ENCODE measurements at places on chromosomes 3 and 15.

DNA sequence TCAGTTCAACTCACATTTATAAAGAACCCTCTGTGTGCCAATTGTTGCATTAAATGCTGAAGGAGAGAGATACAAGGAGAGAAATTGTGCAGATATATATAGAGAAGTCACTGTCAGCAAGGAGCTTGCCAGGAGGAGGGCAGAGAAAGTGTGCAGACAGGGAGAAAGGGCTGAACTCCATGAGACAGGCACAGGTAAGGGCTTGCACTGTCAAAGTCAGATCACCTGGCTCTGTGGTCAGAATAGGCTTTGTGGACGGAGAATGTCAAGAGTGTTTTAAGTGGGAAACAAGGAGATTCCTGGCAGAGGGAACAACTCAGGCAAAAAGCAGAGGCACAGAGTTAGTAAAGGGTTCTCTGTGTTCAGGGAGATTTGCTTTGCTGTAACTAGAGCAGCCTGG is 303.0 kb upstream of the TPRG1 start:
- DNase-seq: no peak

GRCh38 chr3:37856381-37856780 is 5.3 kb upstream of the CTDSPL start:
- no peak for DNase-seq

DNA sequence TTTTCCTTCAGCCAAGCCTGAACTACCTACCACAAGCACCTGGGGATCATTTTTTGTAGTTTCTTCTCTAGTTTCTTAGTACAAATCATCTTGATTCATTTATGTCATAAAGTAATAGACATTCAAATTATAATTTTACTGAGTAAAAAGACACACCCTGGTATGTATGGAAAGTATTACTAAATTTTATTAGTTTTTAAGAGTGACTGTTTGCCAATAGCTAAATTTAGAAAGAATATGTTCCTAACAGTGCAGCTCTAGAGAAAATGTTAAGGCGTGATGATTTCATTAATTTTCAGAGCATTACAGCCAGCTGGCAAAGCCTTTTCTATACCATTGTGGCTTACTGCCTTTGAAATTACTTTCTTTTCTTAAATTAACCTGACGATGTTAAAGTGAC is 612.0 kb upstream of the KCNMB2 start:
- no peak for DNase-seq

GRCh38 chr3:183764847-183765731 is 60.3 kb downstream of the MAP6D1 start:
- peak; percentile 51 for DNase-seq

DNA sequence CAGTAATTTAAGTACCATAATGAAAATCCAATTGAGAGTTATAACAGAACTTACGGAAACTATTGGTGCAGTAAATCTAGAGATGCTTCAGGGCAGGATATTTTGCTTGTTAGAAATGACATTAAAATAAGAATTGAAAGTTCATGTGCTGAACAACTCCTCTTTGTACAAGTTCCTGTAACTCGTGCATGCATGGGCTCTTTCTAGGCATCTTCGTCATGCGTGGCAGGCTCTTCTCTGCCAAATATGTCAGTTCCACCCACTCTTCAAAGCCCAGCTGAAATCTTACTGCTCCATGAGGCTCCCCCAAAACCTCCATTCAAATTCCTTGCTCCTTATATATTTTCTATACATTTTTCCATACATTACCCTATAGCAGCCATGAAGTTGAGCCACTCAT is 48.7 kb downstream of the FBN1 start:
- no peak for DNase-seq

DNA sequence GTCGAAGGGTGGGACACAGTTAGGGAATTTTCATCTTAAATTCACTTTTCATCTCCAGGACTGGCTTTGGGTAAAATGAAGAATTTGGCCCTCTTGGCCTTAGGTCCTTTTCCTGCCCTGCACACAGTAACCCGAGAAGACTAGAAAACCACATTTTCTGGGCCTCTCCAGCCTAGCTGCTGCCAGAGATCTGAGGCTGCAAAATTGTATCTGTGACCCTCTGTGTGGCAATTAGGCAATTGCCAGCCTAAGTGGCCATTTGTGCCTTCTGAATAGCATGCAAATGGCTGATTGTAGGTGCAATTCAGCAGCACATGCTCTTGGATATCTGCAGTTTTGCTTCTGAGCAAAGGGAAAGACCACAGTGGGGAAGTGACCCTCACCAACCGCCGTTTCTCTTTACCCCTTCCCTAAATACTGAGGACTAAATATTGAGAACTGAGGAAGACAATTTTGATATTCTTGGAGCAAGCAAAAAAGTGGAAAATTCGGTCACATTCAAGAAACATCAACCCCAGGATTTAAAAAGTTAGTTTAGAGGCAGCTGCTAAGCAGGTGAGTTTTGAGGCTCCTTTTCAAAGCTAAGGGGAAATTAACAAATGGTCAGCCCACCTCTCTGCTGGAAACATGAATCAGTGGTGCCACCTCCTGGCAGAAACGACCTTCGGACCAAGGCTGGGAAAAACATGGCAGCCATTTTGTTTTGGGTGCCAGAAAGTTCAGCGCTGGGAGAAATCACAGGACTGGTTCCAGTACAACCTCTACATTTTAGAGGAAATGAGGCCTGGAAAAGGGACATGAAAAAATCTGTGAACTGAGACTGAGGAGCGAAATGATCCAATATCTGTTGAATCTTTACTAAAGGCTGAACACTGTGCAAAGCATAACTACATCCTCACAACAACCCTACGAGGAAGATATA is 56.6 kb upstream of the PRTG start:
- DNase-seq: no peak

- no peak for DNase-seq
Observed at GRCh38 chr3:123339302-123339701, 109.6 kb downstream of the ADCY5 start.

GRCh38 chr3:80239301-80239700 is 471.5 kb upstream of the ROBO1 start:
- no peak for DNase-seq

- no peak for DNase-seq
Observed at GRCh38 chr3:138835397-138835757, 649 bp upstream of the PIK3CB start.

DNA sequence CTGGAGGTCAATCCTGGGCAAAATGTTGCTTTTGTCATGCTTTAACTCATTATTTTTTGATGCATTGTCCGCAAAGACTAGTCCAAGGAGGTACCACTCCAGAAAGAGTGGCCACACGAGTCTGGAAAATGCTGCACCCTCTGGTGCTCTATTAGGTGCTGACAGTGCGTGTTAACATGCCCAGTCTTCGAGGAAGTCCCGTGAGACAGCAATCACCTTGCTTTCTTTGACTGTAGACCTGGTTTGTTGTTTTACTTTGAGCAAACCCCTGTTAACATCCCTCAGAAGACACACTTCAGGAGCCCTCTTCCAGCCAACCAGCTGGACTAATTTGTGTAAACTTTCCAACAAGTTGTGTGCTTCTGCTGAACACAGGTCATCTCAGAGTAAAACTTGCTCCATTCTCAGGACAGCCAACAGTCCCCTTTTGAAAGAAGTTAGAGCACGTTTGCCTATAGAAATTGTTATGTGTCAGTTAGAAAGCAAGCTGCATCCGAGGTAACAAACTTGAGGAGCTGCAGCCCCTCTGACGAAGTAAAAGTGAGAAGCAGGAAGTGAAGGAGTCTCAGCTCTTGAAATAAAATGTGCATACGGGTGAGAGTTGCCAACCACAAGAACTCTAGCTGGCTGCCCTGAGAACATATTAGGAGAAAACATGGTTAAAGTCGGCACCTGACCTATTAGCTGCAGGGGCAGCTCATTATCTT is 205.0 kb downstream of the LPP start:
- no peak for DNase-seq

DNA sequence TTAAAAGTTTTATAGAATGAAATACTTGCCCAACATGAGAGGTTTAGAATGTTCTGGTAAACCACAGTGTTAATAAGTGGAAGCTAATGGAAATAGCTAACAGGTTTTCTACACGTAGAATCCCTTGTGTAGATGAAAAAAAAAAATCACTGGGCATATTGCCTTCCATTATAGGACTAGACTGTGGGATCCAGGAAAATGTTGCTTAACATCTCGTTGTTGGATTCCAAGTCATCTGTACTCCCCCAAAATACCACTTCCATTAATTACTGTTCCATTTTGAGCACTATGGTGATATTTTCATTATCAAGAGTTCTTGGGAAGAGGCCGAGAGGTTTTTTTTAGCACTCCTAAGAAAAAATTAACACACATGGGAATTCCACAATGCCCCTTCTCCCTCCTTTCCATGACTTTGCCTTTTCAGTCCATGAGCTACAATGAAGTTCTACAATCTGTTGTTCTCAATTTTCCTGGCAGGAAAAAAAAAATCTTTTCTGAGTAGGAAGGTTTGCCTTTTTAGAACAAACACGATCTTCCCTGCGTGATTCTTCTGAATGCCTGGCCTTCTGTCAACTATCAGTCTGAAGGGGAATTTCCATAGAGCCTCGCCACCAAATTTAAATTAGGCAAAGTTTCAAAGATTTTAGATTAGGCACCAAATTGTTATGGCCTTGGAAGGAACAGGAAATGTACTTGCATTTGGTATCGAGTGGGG is 74.4 kb upstream of the CTDSPL start:
- no peak for DNase-seq

- DNase-seq: no peak
Observed at GRCh38 chr15:94965593-94965992, 734.2 kb downstream of the MCTP2 start.

DNA sequence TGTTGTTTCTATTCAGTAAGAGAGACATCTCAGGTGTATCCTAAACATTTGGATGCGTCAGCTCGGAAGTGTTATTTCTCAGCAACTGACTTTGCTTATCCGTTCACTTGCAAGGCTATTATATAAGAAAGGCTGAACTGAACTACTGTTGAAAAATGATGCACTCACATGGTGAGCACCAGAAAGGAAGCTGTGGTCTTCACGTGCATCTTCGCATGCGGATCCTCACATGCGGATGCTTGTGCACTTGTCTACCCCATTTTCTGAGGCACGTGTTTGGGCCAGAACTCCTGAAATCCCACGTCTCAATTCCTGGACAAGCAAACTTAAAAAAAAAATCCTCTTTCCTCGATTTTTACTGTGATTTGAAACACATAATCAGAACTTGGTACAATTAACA is 63.2 kb downstream of the PDZRN3 start:
- DNase-seq: no peak

- DNase-seq: no peak
Observed at GRCh38 chr15:93050648-93051047, 38.4 kb downstream of the RGMA start.

- no peak for DNase-seq
Observed at GRCh38 chr15:98745650-98746374, 97.5 kb downstream of the IGF1R start.

DNA sequence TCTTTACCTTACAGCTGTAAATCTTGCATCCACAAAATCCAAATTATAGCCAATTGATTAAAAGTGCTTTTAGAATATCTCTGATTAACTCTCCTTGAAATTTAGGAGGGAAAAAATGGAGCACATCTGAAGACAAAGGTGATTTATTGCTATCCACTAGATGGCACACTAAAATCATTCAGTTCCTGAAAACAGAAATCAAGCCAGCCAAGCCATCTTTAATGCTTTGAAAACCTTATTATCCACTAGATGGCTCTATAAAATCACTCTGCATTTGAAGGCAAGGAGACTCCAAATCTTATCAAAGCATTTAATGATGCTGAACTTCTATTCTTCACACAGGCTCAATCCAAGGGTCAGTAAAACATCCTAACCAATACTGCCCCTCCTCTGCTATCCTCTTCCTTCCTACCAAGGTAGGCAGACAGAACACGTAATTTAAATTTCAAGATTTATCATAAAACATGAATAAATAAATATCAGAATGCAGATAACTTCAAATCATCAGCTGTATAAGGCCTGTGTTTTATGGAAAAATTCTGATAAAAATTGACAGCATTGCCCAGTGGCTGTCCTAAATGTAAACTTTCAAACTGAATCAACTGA is 48.4 kb downstream of the GOLIM4 start:
- DNase-seq: peak; percentile 73

- no peak for DNase-seq
Observed at GRCh38 chr15:44066211-44066827, 128.8 kb downstream of the FRMD5 start.

DNA sequence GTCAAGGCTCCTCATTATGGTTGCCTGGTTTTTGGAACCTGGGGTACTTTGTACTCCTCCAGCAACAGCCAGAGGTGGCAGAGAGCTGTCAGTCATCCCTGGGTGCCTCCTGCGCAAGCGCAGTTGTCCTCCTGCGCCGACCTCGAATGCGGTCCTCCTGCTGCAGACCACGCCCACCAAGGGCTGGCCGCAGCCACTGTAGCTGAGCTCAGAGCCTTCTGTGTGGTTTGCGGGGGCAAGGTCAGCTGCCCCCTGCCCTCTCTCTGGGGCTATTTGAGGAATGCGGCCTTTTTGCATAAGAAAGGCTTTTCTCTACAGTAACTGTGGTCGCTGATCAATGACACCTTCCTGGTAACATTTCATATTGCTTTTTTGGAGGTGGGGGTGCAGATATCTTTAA is 131.3 kb upstream of the SNRPN start:
- no peak for DNase-seq

- no peak for DNase-seq
Observed at GRCh38 chr3:148477375-148477774, 220.3 kb upstream of the AGTR1 start.

DNA sequence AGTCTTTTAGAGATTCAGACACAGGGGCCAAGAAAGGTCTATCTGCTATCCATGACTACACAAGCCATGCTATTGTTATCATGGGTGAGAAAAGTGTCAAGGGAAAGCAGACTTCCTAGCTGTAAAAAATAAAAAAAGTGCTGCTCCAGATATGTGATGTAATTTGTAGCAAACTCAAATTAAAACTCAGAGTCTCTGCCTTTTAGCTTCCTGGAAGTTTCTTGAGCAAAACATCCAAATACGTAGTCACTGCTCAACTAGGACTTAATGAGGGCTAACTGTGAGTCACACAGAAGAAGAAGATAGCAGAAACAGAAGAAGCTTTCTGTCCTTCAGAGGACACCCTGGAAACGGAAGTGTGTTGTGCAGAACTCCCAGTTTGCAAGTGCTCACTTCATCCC is 393.4 kb upstream of the NR2F2 start:
- DNase-seq: no peak

GRCh38 chr3:147369231-147369630 is 37.1 kb downstream of the ZIC4 start:
- DNase-seq: no peak

GRCh38 chr3:14295037-14295436 is 107.4 kb upstream of the SLC6A6 start:
- DNase-seq: no peak

DNA sequence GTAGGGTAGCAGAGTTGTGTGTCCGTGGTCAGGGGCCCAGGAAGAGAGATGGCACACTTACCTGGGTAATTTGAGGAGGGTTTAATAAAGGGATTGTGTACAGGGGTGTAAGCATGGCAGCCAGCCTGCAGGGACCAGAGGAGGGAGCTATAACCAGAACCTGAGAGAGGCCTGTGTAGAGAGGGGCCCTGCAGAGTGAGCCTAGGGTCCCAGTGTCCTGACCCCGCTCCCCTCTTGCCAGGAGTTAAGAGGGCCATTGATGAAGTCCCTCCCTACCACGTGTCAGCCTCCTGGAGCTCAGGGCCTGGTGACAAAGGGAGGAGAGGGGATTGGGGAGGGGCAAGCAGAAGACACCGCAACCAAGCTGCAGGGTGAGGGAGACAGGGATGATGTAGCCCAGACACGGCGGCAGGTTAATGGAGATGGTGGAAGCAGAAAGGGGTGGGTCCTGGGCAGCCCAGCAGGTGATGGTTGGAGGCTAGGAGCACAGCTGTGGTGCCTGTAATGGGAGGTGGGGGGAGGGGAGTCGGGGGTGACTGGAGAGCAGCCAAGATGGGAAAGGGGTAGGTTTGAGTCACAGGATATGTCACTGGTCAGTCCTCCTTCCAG is 165.4 kb upstream of the TOPAZ1 start:
- DNase-seq: no peak

GRCh38 chr15:99238849-99239248 is 10.5 kb downstream of the TTC23 start:
- DNase-seq: no peak
